Fibroblast of skin of right quadriceps (primary cell): ENCODE measurements at places on chromosomes 3 and 15.

GRCh38 chr3:121696186-121696585 lies 35.5 kb upstream of the HCLS1 start:
- DNase-seq = no peak

DNA sequence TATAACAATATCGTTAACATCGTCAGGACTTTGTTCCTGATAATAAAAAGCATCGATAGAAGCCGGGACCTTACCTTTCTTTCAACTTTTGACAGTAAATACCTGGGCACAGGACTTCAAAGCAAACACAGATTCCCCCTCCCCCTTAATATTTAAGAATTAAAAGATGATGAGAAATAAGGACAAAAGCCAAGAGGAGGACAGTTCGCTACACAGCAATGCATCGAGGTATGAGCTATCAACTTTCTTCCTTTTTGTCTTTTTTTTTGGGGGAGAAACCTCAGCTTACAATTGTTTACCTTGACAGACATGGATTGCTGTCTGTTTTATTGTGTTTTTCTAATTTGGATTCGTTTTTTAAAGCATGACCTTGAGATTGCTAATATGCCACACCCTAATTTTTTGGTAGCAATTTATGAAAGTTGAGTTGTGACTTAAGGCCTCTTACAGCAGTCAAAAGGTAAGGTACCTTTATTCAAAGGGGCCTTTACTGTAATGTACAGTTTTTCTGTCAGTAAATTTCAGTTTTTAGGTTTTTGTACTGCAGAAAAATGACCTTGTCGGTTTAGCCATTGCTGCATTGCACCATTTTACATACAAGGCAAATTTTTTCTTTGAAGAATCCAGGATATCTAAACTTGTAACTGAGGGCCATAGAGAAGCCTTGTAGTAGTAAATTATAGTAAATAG lies 1.1 kb downstream of the CHD2 start:
- DNase-seq = no peak

- no peak for DNase-seq
Observed at GRCh38 chr3:18410205-18410604, 14.9 kb downstream of the SATB1 start.

GRCh38 chr3:160226026-160226907 lies 1.0 kb downstream of the C3orf80 start:
- DNase-seq = no peak

DNA sequence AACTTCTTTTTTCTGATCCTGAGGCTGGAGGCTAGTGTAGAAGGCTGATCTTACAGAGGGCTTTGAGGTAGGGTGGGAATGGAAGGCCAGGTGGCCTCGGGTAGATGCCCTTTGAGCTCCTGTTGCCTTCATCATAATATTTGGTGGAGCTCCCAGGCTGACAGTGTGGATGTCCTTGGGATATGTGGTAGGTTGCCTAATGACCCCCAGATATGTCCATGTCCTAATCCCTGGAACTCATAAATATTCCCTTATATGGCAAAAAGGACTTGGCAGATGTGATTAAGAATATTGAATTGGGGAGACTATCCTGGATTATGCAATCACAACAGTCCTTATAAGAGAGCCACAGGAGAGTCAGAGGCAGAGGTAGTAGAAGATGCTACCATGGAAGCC lies 5.5 kb downstream of the ADAMTSL3 start:
- no peak for DNase-seq
